Stimulated activated CD4-positive, alpha-beta T cell treated with anti-CD3 and anti-CD28 coated beads, Interleukin-2, amount 100 ng/mL, for 24 hours (primary cell): ENCODE measurements at places on chromosomes 1 and 21.

- no peak for DNase-seq
These were observed 334.3 kb upstream of the ADAMTS5 start for GRCh38 chr21:27301220-27301619.

- DNase-seq, result no peak
These were observed 223.2 kb downstream of the BACH1 start for GRCh38 chr21:29521872-29522271.

DNA sequence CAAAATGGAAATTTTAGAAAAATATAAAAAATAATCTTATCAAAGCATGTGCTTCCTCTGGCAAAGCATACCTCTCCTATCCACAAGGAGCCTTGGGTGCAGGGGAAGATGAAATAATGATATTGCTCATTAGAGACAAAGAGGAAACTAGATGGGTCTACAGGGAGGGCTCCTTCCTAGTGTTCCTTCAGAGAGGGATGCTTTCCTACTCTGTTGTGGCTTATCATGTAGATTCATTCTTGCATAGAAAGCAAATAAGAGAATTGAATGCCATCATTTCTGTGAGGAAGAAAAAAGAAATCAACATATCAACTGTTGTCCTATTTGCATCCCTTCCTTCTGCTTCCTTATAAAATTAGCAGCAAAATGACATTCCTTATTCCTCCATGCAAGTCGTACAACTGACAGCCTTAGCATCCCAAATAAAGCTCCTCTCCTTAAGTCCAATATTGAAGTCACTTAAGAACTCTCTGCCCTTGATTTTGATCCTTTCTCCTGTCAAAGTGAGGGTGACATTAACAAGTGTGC is 543.9 kb upstream of the PLXNA2 start:
- no peak for DNase-seq

GRCh38 chr21:20661745-20662422 is 336.3 kb upstream of the NCAM2 start:
- no peak for DNase-seq

DNA sequence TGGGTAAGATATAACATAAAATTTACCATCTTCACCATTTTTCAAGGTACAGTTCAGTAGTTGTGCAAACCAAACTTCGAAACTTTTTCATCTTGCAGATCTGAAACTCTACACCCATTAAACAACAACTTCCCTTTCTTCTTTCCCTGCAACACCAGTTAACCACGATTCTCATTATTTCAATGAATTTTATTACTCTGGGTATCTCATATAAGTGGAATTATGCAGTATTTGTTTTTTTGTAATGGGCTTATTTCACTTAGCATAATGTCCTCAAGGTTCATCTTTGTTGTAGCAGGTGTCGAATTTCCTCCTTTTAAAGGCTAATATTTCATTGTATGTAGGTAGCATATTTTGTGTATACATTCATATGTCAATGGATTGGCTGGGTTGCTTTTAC is 146.1 kb downstream of the SPATA46 start:
- no peak for DNase-seq

GRCh38 chr1:6103111-6103853 is 57.6 kb downstream of the KCNAB2 start:
- DNase-seq, result no peak

DNA sequence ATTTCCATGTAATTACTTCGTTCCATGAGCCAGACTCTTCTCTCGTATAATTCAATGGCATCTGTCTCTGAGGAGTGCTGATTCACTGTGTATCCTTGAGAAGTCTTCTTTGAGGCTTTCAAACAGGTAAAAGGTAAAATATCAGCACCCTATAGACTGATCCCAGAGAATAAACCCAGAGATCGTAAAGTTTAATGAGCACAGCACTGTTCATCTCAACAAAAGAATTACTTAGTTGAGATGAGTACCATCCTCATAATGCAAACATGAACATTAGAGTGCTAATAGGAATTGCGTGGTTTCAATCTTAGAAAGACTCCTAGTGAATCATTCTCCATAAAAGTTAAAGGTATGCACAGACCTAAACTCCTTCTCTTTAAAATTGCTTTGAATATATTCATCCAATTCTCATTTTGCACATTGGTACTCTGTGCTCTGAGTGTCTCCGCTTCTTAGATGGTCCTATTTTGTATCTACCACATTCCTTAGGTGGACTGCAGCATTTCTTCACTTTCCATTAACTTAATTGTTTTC is 97.2 kb downstream of the TBX15 start:
- no peak for DNase-seq

- no peak for DNase-seq
These were observed 2.5 kb upstream of the VAMP3 start for GRCh38 chr1:7768583-7768982.

DNA sequence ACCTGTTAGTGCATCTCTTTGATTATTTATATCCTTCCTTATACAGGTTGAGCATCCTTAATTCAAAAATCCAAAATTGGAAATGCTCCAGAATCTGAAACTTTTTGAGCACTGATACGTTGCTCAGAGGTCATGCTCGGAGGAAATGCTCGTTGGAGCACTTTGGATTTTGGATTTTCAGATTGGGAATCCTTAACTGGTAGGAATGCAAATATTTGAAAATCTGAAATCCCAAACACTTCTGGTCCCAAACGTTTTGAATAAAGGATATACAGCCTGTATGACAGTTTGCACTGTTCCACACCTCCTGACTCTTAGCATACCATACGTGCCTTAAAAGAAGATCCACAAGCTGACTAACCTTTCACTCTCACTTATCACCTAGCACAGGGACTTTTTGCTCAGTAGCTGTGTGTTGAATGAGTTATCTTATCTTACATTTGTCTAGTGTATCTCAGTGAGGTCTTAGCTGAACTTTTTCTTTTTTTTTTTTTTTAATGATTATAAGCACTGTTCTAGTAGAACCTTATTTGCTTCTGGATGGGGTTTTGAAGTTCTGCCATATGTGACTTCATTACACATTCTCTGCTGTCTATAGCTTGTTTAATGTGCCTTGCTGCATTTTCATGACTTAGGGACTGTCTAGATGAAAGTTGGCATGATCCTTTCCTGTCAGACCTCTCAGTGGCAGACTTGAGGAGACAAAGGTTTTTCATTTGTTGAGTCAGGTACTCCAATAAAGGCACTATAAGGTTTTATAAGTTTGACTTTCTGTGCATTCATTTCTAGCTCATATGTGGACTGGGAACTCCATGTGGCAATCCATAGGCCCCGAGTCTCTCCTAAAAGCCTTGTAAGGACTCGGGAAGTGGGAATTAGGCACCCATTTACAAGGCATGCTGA is 21.6 kb downstream of the PTGFRN start:
- no peak for DNase-seq

GRCh38 chr1:173403996-173404395 is 73.1 kb upstream of the PRDX6 start:
- no peak for DNase-seq

GRCh38 chr1:161175771-161176453 is 1.4 kb downstream of the B4GALT3 start:
- no peak for DNase-seq

DNA sequence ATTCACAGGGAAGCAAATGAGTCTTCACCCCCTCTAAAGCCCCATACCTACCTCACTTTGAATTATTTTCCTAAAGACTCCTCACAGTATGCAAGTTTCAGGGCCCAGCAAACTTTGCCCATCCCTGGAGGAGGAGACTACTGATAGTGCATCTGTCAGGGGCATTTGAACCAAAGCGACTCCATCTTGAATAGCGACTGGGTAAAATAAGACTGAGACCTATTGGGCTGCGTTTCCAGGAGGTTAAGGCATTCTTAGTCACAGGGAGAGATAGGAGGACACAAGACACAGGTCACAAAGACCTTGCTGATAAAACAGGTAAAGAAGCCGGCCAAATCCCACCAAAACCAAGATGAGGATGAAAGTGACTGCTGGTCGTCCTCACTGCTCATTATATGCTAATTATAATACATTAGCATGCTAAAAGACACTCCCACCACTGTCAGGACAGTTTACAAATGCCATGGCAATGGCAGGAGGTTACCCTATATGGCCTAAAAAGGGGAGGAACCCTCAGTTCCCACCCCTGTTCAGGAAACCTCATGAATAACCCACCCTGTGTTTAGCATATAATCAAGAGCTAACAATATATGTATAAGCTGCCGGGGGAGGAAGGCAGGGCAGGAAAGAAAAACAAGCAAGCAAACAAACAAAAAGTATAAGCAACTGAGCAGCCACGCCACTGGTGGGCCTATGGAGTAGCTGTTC is 3.3 kb upstream of the PKNOX1 start:
- no peak for DNase-seq

DNA sequence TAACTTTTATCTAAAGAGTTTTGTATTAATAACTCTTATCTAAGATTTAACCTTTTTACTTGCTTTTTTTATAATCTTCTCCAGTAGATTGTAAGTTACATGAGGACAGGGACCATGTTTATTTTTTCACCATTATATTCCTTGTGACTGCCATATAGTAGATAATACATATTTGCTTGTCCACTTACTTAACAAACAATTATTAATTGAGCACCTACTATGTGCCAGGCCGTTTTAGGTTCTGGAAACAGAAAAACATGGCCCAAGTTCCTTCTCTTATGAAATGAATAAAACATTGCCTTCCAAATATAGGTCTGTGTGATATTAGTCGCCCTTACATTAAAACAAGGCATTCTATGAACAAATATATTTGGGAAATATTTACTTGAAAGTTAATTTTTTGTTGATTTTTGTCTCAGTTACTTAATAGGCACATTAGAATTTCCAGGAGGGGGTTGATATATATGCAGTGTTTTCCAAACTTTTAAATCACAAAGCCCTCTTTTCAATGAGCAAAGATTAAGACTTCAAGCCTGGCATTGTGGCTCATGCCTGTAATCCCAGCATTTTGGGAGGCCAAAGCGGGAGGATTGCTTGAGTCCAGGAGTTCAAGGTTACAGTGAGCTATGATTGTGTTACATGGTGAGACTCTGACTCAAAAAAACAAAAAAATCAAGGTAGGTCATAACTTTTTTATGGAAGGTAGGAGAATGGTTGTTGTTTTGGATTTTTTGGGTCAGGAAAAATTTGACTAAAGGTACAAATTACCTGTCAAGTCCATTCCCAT is 22.7 kb downstream of the CDKN2C start:
- no peak for DNase-seq

DNA sequence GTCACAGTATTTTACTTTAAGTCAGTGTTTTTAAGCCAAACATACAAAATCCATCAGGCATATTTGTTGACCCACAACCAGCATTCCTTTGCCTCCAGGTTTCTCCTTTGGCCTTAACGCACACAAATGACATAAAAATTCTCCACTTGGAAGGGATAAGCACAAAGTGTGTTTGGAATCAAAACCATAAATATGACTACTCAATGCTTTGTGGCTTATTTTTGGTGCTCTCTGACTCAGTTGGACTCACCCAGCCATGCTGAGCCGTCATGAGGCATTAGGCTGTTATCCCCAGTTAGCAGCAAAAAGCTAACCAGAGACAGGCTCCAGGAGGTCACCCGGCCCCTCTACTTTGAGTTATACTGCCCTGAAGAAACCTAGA is 948 bp downstream of the PRUNE1 start:
- DNase-seq, result no peak

DNA sequence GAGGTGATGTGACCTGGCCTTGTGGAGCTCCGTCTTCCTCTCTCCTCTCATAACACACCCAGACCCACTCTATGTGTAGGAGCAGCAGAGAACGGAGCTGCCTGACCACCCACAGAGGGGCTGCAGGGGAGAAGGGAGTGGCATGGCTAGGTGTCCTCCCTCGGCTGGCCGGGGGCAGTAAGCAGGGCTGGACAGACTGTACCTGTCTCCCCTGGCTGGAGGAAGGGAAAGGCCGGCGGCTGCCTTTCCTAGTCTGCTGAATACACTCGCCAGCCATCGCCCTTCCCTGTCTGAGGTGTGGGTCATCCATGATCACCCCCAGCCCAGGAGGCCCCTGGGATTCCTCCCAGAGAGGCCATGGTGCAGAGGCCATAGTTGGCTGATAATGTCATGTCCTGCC is 187.2 kb upstream of the AJAP1 start:
- no peak for DNase-seq

DNA sequence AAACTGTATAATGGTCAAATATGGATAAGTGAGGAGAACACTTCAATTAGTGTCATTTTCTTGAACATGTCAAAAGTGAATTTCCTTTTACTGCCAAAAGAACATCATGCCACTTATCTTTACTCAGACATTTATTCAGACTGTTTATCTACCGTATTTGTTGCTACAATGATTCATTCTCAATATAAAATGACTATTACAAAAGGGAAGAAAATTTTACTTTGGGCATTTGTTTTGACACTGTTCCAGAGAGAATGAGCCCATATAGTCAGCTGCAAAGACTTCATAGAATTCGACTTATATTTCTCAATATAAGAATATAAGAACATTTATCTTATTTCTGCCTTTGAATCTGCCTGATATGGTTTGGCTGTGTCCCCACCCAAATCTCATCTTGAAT is 1699.1 kb downstream of the BRINP3 start:
- DNase-seq, result no peak

DNA sequence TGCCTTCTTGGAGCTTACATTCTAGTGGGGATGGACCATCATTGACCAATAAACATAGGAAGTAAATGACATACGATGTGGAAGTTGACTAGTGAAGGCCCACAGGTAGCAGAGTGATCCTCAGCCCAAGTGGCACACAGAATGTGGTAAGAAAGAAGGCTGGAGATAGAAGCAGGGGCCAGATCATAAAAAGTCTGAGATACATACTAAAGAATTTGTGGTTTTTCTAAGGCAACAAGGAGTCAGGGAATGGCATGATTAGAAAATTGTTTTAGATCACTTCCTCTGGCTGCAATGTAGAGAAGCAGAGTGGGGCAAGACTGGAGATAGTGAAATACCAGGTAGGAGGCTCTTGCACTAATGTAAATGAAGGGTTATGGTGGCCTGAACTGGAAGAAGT is 154.0 kb downstream of the VPS13D start:
- no peak for DNase-seq

DNA sequence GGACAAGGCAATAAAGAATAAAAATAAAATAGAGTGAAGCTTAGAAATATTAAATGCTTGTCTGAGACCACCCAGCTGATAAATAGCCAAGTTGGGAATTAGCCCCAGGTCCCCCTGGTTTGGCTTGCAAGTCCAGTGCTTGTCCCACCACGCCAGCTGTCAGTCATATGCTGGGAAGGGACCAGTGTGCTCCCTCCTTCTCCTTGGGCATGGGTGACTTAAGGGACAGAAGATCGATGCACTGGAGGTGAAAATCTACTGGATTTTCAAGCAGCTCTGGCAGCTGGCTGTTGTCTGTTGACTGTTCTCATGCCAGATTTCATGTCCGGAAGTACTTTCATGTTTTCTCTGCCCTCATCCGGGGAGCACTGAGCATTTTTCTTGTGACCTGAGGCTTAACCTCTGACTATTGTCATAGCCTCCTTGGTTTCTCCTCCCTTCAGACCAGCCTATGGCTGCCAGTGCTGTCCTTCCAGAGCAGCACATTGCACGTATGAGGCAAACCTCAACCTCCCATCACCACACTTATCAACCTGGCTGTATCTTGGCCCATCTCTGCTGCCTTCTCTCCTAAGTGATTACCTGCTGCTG is 12.4 kb downstream of the LMOD1 start:
- DNase-seq, result no peak

GRCh38 chr21:42489991-42490390 is 6.0 kb downstream of the RSPH1 start:
- no peak for DNase-seq
